ENCODE measurements at places on chromosomes 11 and 22. TPM values are rescaled to one million over a fixed set of nuclear protein-coding genes. Genes with fewer than 3 reads are reported as not detected.

Gene OLFML1
- 23.2 TPM for total RNA-seq

Gene CALCA
- not detected for total RNA-seq

Gene THRSP
- not detected for total RNA-seq

Gene DNAJB7
- not detected for total RNA-seq

Gene YPEL4
- total RNA-seq, result 3.1 TPM

Gene HBE1
- total RNA-seq, result not detected

Gene C11orf91
- total RNA-seq, result not detected

Gene KCTD14
- 12.3 TPM for total RNA-seq

Gene FAT3
- total RNA-seq, result 7.9 TPM

Gene SGSM1
- 2.9 TPM for total RNA-seq

- no peak for DNase-seq
These were observed 48.5 kb upstream of the PPP2R1B start for GRCh38 chr11:111814557-111815320.

DNA sequence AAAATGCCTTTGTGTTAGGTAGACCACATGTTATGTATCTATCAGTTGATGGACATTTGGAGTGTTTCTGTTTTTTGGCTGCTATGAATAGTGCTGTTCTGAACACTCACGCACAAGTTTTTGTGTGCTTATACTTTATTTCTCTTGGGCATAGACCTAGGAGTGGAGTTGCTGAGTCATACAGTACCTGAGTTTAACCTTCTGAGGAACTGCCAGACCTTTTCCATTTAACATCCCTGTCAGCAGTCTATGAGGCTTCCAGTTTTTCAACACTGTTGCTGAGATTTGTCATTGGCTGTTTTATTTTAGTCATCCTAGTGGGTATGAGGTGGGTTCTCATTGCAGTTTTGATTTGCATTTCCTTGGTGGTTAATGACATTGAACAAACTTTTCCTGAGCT is 4.4 kb downstream of the CTTN start:
- no peak for DNase-seq

DNA sequence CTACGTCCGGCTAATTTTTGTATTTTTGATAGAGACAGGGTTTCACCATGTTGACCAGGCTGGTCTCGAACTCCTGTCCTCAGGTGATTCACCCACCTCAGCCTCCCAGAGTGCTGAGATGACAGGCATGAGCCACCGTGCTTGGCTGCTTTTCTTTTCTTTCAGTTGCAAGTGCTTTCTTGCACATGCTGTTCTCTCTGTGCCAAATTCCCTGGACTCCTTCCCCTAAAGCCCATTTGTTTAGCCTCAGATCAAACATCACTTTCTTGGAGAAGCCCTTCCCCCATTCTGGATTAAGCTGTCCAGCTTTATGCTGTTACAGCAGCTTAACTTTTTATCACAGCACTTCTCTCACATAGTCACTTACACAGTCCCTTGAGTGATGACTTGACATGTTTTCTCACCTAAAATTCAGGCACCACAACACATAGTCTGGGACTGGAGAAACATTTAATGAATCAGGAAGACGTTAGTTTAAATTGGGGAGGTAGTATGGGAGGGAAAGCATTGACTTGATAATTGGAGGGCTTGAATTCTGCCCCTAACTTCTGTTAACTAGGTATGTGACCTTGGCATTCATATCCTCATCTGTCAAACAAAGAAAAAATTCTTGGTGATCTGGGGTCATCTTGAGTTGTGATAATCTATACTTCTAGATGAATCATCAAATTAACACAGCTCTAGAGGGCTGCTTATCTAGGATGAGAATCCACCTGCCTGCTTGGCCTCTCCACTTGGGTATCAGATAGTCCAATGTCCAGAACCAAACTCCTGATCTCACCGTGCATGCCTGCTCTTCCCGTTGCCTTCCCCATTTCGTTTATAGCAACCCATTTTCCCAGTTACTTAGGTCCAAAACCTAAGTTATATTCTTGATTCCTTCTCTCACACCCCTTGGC is 18.4 kb downstream of the ACO2 start:
- DNase-seq, result no peak

DNA sequence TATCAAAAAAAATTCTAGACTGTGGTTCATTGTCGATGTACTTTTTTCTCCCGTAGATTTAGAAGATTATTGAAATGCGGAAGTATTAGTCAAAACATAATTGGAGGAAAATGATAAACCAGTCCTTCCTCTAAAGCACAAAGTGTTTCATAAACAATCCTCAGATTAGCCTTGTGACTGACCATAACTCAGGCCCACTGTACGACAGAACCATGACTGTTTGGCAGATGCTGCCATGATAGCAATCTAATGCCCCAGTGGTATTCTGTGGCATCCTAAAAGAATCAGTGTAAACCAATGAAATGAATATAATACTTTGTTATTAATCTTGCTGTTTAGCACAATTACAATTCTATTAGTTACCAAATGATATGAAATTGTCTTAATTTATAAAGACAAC is 127.0 kb upstream of the CTSC start:
- DNase-seq, result no peak

DNA sequence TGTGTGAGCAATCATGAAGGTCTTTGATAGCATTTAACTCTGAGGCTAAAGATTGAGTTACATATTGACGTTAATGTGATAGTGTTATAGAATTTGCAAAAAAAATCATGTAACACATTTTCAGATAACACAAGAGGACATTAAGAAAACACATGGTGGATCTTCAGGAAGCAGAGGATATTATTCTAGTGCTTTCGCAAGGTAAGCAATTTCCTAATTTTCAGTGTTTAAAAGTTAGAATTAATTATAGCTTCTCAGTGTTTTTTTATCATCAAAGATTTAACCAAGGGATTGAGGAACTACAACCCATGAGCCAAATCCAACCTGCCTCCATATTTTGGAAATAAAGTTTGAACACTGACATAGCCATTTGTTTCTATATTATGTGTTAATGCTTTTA is 78.5 kb downstream of the DKK3 start:
- DNase-seq, result no peak

DNA sequence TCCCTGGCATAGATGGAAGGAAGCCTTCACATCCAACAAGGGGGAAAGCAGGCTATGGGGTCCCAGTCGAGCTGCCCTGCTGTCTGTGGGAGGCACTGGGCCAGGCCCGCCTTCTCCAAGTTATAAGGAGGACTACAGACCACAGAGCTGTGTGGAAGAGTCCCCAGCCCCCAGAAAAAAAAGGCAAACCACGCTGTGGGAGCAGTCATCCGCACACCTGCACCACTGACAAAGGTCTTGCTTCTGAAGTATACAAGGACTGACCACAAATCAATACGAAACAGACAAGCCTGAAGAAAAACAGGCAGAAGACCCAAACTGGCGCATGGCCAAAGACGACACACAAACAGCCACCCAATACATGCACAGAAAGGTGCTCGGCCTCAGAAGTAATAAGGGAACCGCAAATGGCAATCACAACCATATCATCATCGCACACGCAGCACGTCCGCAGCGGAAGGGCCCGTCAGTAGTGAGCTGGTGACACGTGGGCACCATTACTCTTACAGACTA is 384.1 kb downstream of the CTTN start:
- no peak for DNase-seq

DNA sequence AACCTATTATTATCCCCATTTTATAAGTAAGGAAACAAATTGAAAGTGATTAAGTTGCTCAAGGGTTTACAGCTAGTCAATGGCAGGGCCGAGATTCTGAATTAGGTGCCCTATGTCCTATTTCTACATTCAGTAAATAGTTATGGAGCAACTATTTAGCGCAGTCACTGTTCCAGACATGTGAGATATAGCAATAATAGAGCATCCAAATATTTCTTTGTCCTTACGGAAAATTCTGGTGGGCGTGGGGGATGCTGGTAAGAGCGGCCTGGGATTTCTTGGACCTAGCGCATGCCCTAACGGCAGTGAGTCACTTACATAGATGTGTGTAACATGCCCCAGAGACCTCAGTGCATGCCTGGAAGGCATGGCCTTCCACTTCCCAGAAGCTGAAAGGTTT is 4.4 kb downstream of the DTX4 start:
- DNase-seq, result no peak

DNA sequence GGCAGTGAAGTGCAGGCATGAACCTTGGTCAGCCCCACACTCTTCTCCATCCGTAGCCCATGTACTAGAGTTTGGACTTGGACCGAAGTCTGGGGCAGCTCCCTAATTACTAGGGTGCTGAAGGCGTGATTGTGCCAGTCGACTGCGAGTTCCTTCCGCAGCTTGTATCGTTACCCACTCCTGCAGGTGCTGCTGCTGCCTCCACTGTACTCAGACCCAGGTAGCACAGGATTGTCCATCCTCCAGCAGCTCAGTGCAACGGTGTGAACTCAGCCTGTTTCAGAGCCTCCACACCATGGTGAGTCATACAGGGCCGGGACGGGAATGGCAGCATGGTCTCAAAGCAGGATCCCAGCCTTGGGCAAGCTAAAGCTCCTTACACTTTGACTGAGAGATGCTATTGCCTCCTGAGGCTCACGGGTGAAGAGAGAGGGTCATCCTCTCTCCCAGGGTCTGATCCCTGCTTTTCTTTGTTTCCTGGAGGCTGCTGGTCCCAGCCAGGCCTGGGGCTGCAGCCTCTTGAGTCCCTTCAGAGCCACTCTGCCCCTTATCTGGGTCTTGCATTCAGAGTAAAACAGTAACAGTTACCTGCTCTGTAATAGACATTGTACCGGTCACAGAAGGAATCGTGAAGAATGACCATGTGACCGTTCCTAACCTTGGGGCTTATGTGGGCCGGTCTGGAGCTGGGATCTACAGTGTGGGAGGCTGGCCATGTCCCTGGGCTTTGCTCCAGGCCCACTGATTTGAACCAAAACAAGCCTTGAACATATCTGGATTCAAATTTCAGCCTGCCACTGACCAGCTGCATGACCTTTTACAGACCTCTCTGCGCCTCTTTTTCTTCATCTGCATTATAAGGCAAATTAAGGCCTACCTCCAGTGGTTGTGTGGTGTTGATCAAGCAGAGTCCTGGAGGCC is 1.7 kb downstream of the TKFC start:
- no peak for DNase-seq

DNA sequence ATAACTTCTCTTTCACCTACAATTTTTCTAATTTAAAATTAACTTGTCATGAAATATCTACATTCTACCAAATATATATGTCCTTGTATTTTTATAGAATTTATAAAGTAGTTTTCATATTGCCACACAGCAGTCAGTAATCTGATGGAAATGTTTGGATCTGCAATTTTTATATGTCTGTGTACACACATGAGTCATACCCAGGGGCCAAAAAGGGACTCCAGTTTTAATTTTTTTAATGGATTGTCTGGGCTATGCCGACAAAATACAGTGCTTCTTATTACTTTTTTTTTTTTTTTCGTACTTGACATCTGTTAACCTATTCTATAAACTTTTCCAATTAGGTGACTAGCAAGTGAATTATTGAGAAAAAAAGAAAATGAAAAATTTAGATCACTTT is 6.3 kb downstream of the GUCY1A2 start:
- DNase-seq, result no peak

GRCh38 chr22:35475545-35475944 is 65.1 kb upstream of the RASD2 start:
- DNase-seq, result no peak

DNA sequence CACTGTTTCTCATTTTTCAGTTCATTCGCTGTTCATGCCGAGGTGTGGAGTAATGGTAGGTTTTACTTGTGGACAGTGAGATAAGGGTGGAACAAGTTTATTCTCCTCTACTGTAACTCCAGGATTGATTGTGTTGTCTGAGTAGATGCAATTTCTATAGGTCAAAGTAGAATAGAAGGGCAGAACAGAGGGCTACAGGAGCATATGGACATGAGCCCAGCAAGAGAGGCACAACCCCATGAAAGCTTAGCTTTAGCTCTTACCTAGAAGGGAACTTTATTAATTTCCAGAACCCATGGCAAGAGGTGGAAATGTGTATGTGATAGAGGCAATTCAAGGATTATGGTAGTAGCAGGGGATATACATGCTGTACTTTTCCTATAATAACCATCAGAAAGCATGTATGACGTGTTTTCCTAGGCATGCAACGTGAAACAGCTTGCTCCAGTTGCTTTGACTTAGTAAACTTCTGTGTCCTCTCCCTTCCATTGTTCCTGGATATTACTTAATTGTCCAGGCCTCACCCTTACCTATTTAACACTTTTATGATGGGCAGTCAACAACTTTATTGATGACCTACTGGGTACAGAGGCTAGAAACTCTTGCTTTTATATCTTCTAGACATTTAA is 13.8 kb upstream of the SLC37A2 start:
- DNase-seq, result no peak

DNA sequence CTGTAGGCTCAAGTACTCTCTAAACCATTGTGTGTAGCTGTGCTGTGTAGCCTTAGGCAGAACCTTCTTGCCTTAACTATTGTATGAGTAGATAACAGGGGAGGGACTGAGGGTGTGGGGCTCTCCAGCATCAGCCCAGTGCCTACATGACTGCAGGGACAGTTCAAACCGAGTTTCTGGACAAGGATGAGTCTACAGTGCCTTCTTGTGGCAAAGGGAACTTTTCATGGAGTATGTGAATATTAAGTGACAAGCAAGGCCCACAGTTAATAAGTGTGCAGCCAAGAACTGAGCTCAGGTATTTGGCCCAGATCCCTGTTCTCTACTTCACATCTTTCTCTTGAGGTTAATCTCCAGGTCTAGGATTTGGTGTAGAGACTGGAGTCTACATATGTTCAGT is 424.4 kb upstream of the LARGE1 start:
- no peak for DNase-seq

- no peak for DNase-seq
These were observed 39.3 kb upstream of the COMT start for GRCh38 chr22:19902245-19902715.

GRCh38 chr11:118437208-118438125 is 1.2 kb downstream of the KMT2A start:
- DNase-seq, result peak; percentile 50

- DNase-seq, result no peak
These were observed 71.3 kb upstream of the SLN start for GRCh38 chr11:107783121-107783520.

DNA sequence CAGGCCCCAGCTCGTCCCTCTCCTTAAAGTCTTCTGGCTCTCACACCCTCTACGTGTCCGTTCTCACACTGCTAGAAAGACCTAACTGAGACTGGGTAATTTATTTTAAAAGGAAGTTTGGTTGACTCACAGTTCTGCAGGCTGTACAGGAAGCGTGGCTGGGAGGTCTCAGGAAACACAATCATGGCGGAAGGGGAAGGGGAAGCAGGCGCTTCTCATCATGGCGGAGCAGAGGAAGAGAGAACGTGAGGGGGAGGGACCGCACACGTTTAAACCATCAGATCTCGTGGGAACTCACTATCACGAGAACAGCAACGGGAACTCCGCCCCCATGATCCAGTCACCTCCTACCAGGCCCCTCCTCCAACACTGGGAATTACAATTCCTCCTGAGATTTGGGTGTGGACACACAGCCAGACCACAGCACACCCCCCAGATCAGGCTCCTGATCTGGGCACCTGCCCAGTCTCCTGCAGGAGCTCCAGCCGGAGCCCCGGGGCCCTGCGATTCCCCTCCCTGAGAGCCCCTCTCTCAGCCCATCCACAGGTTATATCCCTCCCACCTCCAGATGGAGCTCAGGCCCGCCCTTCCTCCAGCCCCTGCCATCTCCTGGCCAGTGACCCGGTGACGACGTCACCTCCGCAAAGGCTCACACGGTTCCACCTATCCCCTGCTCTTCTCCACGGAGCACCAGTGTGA is 170.2 kb downstream of the BRD1 start:
- peak; percentile 84 for DNase-seq

Measured in lower lobe of right lung (tissue), 2 donors.